Peyer's patch (tissue), 4 donors: ENCODE measurements at places on chromosomes 2 and 18. TPM values are rescaled to one million over a fixed set of nuclear protein-coding genes. Genes with fewer than 3 reads are reported as not detected.

DNA sequence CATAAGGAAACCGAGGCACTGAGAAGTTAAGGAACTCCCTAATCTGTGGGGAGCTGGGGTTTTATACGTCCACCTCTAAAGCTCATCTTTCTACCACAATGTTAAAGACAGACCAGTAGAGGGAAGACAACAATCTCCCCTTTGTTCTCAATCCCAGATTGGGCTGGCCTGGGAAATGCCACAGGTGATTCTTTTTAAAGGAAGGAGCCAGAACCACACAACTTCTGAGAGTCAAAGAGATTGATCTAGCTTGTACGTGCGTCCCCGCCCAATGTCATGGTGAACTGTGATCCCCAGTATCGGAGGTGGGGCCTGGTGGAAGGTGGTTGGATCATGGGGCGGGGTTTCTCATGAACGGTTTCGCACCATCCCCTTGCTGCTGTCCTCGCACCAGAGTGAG lies 81.8 kb upstream of the LCLAT1 start:
- no peak for DNase-seq

- no peak for DNase-seq
These were observed 142.4 kb upstream of the ALPP start for GRCh38 chr2:232236200-232236599.

- DNase-seq: no peak
These were observed 823.4 kb downstream of the SLC4A3 start for GRCh38 chr2:220450846-220451245.

ZNF396 gene
- 5.1 TPM for total RNA-seq

ARHGAP15 gene
- 6.7 TPM for total RNA-seq

DNA sequence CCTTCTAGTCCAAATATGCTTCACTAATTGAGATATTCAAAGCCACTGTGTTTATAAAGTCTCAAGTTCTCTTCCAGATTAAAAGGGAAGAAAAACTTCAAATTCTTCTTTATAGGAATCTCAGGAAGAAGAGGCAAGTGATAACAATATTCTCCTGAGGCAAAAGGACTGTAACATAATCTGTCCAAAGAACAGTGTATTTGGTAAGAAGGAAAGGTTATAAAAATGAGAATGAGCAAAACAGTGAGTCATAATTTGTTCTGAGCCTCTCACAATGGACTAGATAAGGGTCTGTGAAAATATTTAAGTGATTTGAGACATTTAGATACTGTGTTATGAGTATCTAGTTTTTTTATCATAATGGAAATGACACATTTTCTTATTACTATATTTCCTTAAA lies 44.3 kb downstream of the SNRPD1 start:
- DNase-seq: no peak

SLC66A3 gene
- 45.2 TPM for total RNA-seq

- peak; percentile 79 for DNase-seq
These were observed at the start of gene HK2 for GRCh38 chr2:74833418-74834233. TSS of gene HK2 (plus strand) at chr2:74834127. CDS start at chr2:74834581, 454 bp downstream.

GRCh38 chr2:45470531-45470930 lies 140.5 kb downstream of the SRBD1 start:
- no peak for DNase-seq

DNA sequence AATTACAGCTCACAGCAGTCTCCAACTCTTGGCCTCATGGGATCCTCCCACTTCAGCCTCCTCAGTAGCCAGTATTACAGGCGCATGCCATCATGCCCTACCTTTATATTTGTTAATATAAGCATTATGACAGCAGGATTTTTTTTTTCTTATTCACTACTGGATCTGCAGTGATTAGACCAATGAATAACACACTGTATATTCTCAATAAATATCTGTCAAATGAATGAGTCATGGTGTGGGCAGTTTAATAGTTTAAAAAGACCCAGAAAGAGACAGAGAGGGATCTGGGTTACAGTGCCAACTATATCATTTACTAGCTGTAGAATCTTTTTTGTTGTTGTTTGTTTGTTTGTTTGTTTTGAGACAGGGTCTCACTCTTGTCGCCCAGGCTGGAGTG lies 62.4 kb upstream of the LTBP1 start:
- DNase-seq: no peak

DNA sequence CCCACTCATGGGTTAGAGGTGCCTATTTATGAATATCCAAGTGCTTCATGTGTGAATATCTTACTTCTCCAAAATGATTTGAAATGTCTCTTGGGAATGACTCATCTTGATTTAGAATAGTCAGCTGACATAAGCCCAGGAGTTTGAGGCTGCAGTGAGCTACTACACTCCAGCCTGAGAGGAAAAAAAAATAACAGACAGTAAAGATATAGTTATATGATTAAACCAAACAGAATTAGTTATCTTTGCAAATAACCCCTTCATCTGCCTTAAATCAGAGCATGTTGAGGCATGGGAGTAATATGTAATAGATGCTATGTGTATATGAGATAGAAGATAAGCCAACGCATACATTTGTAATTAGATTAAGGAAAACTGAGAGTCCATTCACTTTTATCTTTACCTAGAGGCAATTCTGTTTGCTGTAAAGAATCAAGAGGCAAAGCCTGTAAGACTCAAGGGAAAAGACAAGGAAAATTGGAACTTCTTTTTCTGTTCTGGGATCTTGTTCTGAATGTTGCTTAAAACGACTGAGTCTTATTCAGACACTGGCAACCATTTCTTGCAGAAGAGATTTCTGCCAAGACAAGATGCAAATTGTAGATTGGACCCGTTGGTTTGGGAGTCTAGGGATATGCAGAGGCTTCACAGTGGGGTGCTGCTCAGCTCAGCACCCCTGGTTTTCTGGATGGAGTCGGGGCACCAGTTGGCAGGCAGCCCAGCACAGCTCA lies 104.4 kb downstream of the LIPG start:
- no peak for DNase-seq

- no peak for DNase-seq
These were observed 25.2 kb downstream of the TOGARAM2 start for GRCh38 chr2:29006092-29006979.

- DNase-seq: no peak
These were observed 238.2 kb downstream of the CDH7 start for GRCh38 chr18:65988972-65989371.

DNA sequence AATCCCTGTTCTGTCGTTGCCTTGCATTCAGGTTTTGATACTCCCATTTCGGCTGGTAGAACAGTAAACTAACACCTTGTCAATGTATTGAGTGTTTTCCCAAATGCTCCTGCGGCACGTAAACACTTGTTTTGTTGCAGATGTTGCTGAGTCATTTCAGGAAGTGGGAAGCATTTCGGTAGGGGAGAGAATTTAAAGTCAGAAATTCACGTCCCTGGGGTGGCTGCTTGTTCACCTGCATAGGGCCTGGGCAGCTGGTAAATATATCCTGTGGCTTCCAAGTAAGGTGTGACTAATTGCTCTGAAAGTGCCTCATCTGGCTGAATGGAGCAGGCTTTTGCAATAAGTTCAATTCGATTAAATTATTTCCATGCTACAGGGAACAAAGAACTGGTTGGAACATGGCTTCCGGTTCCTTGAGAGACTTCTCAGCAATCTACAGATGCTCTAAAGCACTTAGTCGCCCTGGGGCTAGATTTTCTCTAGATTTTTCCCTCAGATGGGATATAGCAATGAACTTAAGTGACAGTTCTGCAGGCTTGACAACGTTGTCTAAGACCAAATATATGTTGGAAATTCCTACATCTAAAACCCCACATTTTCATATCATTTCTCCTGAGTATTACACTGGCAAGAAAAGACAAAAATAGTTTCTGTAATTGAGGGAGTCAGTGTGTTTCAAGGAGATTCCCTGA lies 5.2 kb downstream of the GALR1 start:
- DNase-seq: no peak

ALPG gene
- total RNA-seq: not detected

- DNase-seq: peak; percentile 36
These were observed 19.2 kb downstream of the POU3F3 start for GRCh38 chr2:104872866-104873688.

TMEM87B gene
- total RNA-seq: 46.0 TPM

GRCh38 chr2:234032279-234032856 lies 18.1 kb upstream of the SPP2 start:
- DNase-seq: no peak

CROCC2 gene
- not detected for total RNA-seq

LRP2 gene
- total RNA-seq: not detected

GRCh38 chr2:119710281-119710680 lies 31.3 kb downstream of the TMEM177 start:
- no peak for DNase-seq

GRCh38 chr2:241268716-241269445 lies 46.6 kb downstream of the HDLBP start:
- no peak for DNase-seq

DNA sequence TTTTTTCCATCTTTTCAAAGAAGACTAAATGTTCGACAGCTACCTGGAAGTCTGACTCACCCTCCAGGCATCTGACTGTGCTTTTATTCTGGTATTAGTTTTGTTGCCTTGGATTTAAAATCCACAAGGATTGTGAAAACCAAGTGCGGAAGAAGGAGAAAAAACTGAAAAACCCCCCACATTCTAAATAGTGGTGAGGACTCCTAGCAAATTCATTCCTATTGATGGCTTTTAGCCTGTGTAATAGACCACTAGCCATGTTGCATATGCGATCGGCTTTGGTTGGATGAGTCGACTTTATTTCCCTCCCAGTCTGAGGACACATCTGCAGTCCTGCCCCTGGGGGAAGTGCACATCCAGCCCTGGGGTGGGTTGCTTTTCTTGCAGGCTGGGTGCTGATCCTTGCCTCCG lies 16.9 kb downstream of the LDLRAD4 start:
- DNase-seq: peak; percentile 18

DNA sequence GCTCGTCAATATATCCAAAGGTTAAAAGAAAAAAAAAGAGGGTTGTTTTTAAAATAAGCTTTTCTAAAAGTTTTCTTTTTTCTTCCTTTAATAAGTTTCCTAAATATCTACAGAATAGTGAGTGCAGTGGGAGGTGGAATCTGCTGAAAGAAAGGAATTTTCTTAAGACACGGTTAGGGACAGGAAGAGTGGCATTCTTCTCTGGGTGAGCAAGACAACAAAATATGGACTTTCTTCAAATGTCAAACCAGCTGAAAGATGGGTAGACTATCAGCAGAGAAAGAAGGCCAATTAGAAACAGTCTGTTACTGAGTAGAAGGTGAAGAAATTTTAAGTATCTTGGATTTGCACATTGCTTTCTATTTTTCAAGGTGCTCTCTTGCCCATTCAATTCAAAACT lies 222.7 kb upstream of the PIK3C3 start:
- no peak for DNase-seq

DNA sequence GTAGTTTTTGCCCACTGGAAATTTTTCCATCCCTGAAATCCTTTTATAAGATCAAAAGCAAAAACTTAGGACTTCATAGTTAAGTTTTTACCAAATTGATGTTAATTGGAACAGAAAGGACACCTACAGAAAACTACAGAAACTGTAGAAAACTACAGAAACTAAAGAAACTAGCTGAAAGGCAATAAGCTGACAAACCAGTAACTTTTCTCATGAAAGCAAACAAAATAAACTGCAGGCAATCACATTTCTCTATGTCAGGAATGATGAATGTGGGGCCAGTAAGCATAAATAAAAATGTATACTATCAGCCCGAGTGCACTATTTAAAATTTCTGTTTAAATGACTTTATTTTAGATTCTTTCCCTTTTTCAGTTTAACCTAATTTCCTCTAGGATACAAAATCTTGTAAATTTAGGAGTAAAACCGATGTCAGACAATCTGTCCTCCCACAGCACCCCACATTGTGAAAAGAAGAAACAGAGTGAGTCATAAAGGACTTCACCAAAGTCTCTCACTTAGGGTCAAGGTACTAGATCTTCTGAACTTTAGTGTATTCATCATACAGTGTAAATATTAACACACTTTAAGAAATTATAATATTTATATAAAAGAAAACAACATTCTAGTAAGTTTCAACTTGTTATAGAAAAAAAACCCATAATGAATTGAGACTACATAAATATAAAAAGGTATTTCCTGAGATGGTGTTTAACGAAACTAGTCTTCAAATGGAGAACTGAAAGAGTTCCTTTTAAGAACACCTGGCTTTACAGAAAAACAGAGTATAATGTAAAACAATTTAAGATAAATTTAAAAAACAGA lies 46.6 kb downstream of the USP40 start:
- DNase-seq: no peak

ERFE gene
- total RNA-seq: 0.40 TPM

- DNase-seq: no peak
These were observed 186.8 kb upstream of the RND3 start for GRCh38 chr2:150674283-150674682.

DNA sequence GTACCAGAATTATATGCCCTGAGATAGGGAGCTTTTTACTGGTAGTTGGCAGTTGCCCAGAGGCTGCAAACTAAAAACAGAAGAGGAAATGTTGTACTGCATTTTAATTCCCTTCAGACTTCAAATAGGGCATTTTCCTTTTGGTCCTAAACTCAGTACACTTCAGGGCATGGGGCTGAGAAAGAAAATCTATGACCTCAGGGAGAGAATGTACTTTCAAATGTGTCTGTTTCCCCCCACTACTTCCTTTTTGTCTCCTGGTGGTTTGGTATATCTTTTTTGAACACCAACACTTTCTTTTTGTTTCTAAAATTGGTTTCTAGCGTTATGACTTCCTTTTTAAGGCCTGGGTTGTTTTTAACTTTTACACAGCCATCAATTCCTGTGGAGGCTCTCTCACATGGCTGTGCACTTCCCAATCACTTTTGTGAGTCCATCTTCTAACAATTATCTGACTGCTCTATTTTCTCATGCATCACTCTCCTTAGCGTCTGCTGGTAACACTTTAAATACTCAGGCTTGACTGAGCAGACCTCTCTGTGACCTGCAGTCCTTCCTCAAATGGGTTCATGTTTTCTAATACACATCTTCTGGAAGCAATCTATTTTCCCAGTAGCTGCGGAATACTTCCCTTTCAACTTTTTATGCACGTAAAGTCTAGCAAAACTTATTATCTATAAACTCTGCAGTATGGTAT lies 596.0 kb downstream of the LRP1B start:
- DNase-seq: no peak

GRCh38 chr2:29009270-29009669 lies 28.2 kb downstream of the TOGARAM2 start:
- no peak for DNase-seq

- DNase-seq: no peak
These were observed 63.9 kb upstream of the TUBA3E start for GRCh38 chr2:130261970-130262760.

RAX gene
- total RNA-seq: not detected

SLC19A3 gene
- 29.0 TPM for total RNA-seq

LYPD1 gene
- not detected for total RNA-seq
